Esophagus muscularis mucosa (tissue), 4 donors: ENCODE measurements at places on chromosomes 2 and 18. TPM values are rescaled to one million over a fixed set of nuclear protein-coding genes. Genes with fewer than 3 reads are reported as not detected.
A peak's percentile ranks its signal among the peaks of the same experiment; 100 is the strongest.

GRCh38 chr2:20421988-20422370, 24.9 kb upstream of the RHOB start:
- H3K27me3 ChIP-seq: no peaks in the 10 kb centered on the region
- no peak for DNase-seq
- no peak overlapping the region for H3K4me3 ChIP-seq
- peak overlapping the region; percentile 77 for H3K27ac ChIP-seq

Gene RGPD8
- total RNA-seq: 11.6 TPM

- H3K4me1 ChIP-seq: peaks cover 76% of the 10 kb centered on the region
- H3K27ac ChIP-seq: peak overlapping the region; percentile 33
- no peaks in the 10 kb centered on the region for H3K36me3 ChIP-seq
Measured at GRCh38 chr2:172096626-172097547, 5.8 kb downstream of the DLX2 start.

GRCh38 chr2:233267516-233268245, 16.2 kb downstream of the ATG16L1 start:
- H3K4me1 ChIP-seq: no peaks in the 10 kb centered on the region
- no peak overlapping the region for H3K4me3 ChIP-seq
- no peak overlapping the region for H3K27ac ChIP-seq
- DNase-seq: no peak

- no peaks in the 10 kb centered on the region for H3K4me1 ChIP-seq
- no peaks in the 10 kb centered on the region for H3K27me3 ChIP-seq
- H3K36me3 ChIP-seq: no peaks in the 10 kb centered on the region
- H3K4me3 ChIP-seq: no peak overlapping the region
Measured at GRCh38 chr2:162795312-162795711, 43.3 kb downstream of the KCNH7 start.

GRCh38 chr2:44548221-44549098, 186.7 kb downstream of the CAMKMT start:
- H3K4me1 ChIP-seq: peaks cover 13% of the 10 kb centered on the region
- no peak overlapping the region for H3K4me3 ChIP-seq
- DNase-seq: no peak
- H3K27me3 ChIP-seq: no peaks in the 10 kb centered on the region

Gene MGAT4A
- 21.4 TPM for total RNA-seq

Gene ACVR1C
- total RNA-seq: not detected

DNA sequence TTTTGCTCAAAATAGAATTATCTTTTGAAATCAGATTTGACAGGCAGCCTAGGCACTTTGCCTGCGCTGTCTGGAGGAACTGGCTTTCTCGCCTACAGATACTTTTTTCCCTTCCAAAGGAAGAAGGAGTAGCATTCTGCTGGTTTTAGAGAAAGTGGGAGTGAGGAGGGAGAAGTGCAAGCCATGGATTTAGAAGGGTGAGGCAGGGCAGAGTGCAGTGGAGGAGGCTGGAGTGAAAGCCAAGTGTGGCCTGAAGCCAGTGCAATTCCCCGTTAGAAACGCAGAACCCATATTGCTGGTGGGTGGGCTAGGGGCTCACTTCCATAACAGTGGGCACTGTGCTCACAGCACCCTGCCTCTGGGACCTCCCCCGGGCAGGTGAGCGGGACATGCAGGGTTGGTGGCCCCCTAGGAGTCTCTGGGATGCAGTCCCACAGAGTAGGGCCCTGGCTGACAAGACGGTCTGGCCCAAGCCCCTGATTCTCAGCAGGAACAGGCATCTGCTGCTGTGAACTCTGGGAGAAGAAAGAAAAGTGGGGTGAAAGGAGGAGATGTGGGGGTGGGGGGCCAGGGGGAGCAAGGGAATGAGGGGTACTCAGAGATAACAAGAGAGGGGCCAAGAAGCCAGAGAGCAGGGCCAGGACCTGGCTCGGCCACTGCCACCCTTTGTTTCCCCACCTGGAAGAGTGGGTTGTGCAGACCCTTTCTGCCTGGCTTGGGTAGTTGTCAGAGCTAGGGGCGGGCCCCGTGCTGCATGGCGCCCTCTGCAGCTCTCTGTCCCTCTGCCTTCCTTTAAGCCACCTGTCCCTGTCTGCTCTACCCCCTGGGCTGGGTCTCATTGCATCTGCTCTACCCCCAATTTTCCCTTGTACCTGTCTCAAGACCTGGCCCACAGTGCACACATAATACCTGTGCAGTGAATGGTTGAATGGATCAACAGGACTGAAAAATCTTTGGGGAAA, 273.5 kb upstream of the HS6ST1 start:
- no peak overlapping the region for H3K27ac ChIP-seq
- no peak overlapping the region for H3K4me3 ChIP-seq
- no peaks in the 10 kb centered on the region for H3K4me1 ChIP-seq
- no peak for DNase-seq

- H3K4me1 ChIP-seq: no peaks in the 10 kb centered on the region
- H3K27me3 ChIP-seq: no peaks in the 10 kb centered on the region
- no peaks in the 10 kb centered on the region for H3K36me3 ChIP-seq
- no peak for DNase-seq
- no peak overlapping the region for H3K4me3 ChIP-seq
- H3K27ac ChIP-seq: no peak overlapping the region
Measured at GRCh38 chr18:27843783-27844777, 332.9 kb downstream of the CDH2 start.

- no peak overlapping the region for H3K4me3 ChIP-seq
- H3K27me3 ChIP-seq: no peaks in the 10 kb centered on the region
- no peak overlapping the region for H3K27ac ChIP-seq
- H3K4me1 ChIP-seq: no peaks in the 10 kb centered on the region
- H3K36me3 ChIP-seq: no peaks in the 10 kb centered on the region
- DNase-seq: no peak
Measured at GRCh38 chr2:72497763-72498162, 328.1 kb downstream of the EXOC6B start.

DNA sequence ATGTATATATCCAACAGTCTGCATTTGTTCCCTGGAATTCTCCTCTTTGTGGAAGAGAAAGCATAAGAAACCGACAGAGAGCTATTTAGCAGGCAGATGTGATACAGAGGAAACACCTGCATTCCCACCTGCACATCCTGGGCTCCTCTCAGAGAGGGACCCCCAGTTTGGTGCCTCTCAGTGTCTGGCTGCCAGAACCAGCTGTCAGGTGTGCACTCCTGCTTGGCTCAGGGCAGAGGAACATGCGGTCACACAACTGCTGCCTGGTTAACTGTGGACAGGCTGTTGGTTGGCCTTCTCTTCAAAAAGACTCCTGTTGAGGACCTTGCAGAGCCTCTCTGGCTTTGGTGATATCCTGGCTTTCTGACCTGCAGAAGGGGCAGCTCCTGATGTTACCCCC, 54.6 kb downstream of the ITGB6 start:
- H3K4me3 ChIP-seq: no peak overlapping the region
- no peaks in the 10 kb centered on the region for H3K27me3 ChIP-seq
- DNase-seq: no peak
- H3K36me3 ChIP-seq: no peaks in the 10 kb centered on the region
- H3K4me1 ChIP-seq: no peaks in the 10 kb centered on the region
- no peak overlapping the region for H3K27ac ChIP-seq

GRCh38 chr2:159017837-159018236, 49.4 kb downstream of the TANC1 start:
- no peak for DNase-seq
- no peaks in the 10 kb centered on the region for H3K36me3 ChIP-seq
- no peaks in the 10 kb centered on the region for H3K27me3 ChIP-seq
- H3K27ac ChIP-seq: no peak overlapping the region
- peaks cover 23% of the 10 kb centered on the region for H3K4me1 ChIP-seq

DNA sequence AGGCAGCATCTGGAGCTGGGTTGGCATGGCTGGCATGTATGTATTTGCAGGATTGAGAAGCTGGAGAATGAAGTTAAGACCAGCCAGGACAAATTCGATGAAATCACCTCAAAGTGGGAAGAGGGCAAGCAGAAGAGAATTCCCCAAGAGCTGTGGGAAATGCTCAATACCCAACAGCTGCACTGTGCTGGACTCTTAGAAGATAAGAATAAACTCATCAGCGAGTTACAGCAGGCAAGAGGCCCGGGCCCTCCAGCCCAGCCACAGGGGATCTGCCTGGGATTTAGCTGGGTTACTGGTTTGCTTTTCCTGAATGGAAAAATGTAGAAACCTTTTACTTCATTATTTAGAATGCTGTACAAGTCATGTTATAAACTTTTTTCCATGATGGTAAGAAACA, 22.5 kb downstream of the DRC1 start:
- no peaks in the 10 kb centered on the region for H3K27me3 ChIP-seq
- no peaks in the 10 kb centered on the region for H3K4me1 ChIP-seq
- no peaks in the 10 kb centered on the region for H3K36me3 ChIP-seq
- DNase-seq: no peak

GRCh38 chr2:138632066-138632620, 130.6 kb downstream of the SPOPL start:
- H3K4me3 ChIP-seq: no peak overlapping the region
- H3K4me1 ChIP-seq: no peaks in the 10 kb centered on the region
- H3K27ac ChIP-seq: no peak overlapping the region
- H3K27me3 ChIP-seq: no peaks in the 10 kb centered on the region
- H3K36me3 ChIP-seq: no peaks in the 10 kb centered on the region
- DNase-seq: no peak

- no peak overlapping the region for H3K4me3 ChIP-seq
- H3K4me1 ChIP-seq: no peaks in the 10 kb centered on the region
- no peaks in the 10 kb centered on the region for H3K36me3 ChIP-seq
Measured at GRCh38 chr2:20939931-20940795, 103.7 kb downstream of the APOB start.

- no peaks in the 10 kb centered on the region for H3K27me3 ChIP-seq
- no peaks in the 10 kb centered on the region for H3K4me1 ChIP-seq
- DNase-seq: no peak
- H3K27ac ChIP-seq: no peak overlapping the region
- no peaks in the 10 kb centered on the region for H3K36me3 ChIP-seq
Measured at GRCh38 chr2:232363784-232364615, 14.6 kb upstream of the ALPP start.

- no peak overlapping the region for H3K4me3 ChIP-seq
- no peak for DNase-seq
- peaks cover 4% of the 10 kb centered on the region for H3K4me1 ChIP-seq
- no peaks in the 10 kb centered on the region for H3K27me3 ChIP-seq
- H3K27ac ChIP-seq: no peak overlapping the region
Measured at GRCh38 chr2:43010438-43011157, 215.8 kb downstream of the ZFP36L2 start.

Gene GGCX
- 25.3 TPM for total RNA-seq

Gene EPHA4
- 25.9 TPM for total RNA-seq

- no peaks in the 10 kb centered on the region for H3K36me3 ChIP-seq
- no peak overlapping the region for H3K27ac ChIP-seq
- no peak overlapping the region for H3K4me3 ChIP-seq
- no peaks in the 10 kb centered on the region for H3K27me3 ChIP-seq
Measured at GRCh38 chr2:234286118-234286598, 210.7 kb downstream of the ARL4C start.

Gene CAPG
- 27.2 TPM for total RNA-seq

Gene TRABD2A
- 1.2 TPM for total RNA-seq

DNA sequence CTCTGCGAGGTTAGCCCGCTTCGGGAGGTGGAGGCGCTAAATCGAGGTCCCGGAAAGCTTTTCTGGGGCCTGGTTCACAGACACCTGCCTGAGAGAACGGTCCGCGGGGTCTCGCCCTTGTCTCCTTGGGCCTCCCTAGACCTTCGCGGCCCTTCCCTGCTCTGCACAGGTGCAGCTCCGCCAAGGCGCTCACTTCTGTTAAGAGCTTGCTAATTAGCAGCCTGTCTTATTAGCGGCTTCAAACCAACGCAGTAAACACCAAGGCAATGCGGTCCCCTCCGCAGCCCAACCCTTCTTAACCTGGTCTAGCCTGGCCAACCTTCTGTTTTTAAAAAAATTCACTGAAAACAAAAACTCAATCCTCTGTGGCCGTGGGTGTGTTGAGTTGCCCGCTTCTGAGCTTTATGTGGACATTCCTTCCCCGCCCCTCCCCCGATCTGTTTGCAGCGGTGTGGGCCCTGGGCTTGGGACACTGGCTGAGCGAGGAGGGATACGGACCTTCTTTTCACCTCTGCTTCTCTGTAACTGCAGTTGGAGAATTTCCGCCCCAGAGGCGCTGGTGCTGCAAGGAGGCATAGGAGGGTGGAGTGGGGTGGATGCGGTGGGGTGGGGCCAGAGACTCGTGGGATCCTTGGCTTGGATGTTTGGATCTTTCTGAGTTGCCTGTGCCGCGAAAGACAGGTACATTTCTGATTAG, 3.4 kb upstream of the HOXD4 start:
- H3K4me3 ChIP-seq: no peak overlapping the region
- no peaks in the 10 kb centered on the region for H3K27me3 ChIP-seq
- H3K27ac ChIP-seq: no peak overlapping the region
- no peaks in the 10 kb centered on the region for H3K36me3 ChIP-seq
- DNase-seq: no peak

Gene GNAL
- total RNA-seq: 22.0 TPM

DNA sequence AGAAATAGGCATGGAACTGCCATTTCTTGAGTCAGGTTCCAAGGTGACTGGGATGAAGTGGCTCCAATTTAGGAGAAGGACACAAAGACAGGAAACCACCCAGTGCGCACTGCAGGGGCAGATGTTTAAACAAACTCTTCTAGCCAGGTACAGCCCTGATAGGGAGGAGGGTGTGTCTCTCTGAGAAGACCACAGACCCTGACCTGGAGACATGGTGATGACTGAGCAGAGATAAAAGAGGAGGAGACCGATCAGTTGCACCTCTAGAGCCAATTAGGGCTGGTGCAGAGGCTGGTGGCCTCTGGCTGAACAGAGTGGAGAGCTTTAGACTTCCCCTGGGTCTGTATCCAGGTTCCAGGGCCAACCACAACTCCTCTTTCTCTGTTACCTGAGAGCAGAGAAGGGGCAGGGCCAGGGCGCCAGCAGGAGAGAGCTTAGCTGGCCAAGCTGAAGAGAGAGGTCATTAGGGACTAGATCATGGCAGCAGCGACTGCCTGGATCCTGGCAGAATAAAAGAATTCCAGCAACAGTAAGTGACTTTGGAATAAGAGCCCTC, 5.4 kb upstream of the SPOPL start:
- H3K27ac ChIP-seq: no peak overlapping the region
- no peaks in the 10 kb centered on the region for H3K36me3 ChIP-seq
- H3K27me3 ChIP-seq: no peaks in the 10 kb centered on the region
- H3K4me3 ChIP-seq: no peak overlapping the region

DNA sequence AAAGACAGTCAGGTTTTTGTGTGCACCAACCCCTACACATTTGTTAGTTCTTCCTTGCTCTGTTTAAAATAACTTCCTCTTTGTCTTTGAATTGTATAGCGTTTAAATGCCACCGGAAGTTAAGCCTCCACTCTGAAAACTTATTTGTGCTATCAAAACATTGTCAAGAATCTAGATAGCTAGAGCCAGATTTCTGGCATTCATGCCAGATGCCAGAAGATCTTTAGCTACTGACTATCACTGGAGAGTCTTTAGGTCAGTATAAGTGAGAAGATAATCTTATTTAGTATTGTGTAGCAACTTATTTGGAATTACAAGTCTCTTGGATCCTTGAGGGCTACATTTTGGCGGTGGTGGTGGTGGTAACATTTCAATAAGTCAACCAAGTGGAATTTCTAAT, 63.4 kb upstream of the ADAM23 start:
- H3K36me3 ChIP-seq: no peaks in the 10 kb centered on the region
- no peaks in the 10 kb centered on the region for H3K4me1 ChIP-seq
- no peak overlapping the region for H3K4me3 ChIP-seq
- no peaks in the 10 kb centered on the region for H3K27me3 ChIP-seq
- no peak for DNase-seq

Gene HOXD3
- total RNA-seq: 0.99 TPM
